ENCODE measurements at places on chromosomes 11 and 22.

GRCh38 chr11:95182397-95182796, 48.6 kb downstream of the SESN3 start:
- no peak for DNase-seq

- peak; percentile 3 for DNase-seq
These were observed 71.4 kb downstream of the CHST1 start for GRCh38 chr11:45593992-45594391.

GRCh38 chr22:21594865-21595452, 27.4 kb downstream of the UBE2L3 start:
- no peak for DNase-seq

- no peak for DNase-seq
These were observed 93.1 kb upstream of the HORMAD2 start for GRCh38 chr22:29987137-29987536.

DNA sequence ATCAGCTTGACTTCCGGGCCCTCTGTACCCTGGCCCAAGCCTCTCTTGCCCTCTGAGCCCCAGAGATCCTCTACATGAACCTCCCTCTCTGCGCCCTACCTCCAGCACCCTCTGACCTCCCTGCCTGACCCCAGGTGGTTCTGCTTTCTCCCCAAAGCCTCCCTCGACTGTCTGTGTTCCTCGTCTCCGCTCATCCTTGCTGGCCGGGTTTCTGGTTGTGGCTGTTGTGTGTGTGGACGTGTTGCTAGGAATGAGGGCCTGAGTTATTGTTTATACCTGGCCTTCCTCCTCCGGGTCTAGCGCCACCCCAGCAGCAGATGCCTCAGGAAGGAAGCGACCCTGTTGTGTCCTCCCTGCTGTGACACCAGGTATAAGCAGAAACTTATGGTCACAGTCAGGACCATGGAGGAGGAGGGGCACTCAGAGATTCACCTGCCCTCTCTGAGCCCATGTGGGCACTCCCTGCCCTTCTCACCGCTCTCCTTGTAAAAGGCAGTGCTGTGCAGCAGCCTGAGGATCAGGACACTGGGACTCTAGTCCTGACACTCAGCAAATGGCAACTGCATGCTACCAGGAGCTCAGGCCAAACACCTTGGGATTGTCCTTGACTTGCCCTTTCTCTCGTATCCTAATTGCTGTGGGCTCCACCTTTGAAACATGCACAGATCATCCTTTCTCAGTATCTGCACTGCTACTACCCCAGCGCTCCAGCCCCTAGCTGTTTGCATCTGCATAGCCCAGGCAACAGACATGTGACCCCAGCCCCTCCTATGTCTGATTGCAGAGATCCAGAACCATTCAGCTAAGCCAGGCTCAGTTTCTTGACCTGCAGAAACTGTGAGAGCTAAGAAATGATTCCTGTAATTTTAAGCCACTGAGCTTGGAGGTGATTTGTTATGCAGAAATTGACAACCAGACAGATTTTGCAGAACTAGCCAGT, 140.1 kb downstream of the ST3GAL4 start:
- no peak for DNase-seq

DNA sequence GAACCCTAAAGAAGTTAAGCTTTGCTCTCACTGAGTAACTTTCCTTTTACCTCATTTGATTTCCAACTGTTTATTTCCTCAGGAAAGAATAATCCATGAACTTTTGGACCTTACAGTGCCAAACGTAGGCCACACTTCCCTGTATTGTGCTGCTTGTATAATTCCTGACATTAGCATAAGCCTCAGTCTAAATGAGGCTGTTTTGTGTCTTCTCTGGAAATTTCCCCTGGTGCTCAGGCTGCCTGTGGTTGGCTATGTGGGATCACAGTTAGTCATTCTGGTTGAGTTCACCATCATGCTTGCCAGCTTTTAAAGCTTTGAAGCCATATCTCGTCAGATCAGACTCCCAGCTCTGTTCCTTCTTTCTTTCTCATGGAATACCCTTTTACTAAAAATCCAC, 107.0 kb downstream of the FAM76B start:
- peak; percentile 60 for DNase-seq

DNA sequence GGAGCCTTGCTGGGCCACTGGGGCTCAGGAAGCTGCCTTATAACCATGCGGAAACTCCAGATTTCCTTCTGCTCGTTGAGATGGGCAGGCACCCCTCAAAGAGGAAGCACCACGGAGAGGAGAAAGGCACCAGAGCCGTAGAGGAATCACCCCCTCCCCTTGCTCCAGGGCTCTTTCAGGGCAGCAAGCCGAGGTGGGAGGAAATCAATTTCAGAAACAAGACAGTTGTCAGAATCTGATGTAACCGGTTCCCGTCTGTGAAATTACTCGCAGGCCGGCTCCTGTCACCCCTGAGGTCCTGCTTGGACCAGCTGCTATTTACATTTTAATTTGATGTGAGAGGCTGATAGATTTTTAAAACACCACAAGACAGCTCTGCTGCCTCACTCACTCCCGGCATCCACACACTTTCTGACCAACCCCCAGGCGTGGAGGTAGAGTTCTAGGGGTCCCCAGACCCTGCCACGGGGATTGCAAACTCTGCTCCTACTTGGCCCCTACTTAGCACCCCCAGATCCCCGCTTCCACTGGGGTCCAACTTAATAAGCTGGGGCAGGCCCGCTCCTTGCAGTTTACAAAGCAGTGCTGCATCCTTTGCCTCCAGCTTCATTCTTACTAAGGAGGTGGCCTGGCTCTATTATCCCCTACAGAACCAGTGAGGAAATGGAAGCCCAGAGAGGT, 162.5 kb downstream of the CEP164 start:
- no peak for DNase-seq

GRCh38 chr22:47797342-47797945, 1035.0 kb downstream of the TBC1D22A start:
- DNase-seq, result no peak

- no peak for DNase-seq
These were observed 1429.3 kb downstream of the BRD1 start for GRCh38 chr22:48398181-48398905.

GRCh38 chr11:64742889-64743590, 902 bp downstream of the RASGRP2 start:
- DNase-seq, result no peak

- DNase-seq, result peak; percentile 19
These were observed 10.2 kb upstream of the POU2F3 start for GRCh38 chr11:120229451-120230424.

- no peak for DNase-seq
These were observed 30.1 kb downstream of the KIAA0930 start for GRCh38 chr22:45210577-45210976.

DNA sequence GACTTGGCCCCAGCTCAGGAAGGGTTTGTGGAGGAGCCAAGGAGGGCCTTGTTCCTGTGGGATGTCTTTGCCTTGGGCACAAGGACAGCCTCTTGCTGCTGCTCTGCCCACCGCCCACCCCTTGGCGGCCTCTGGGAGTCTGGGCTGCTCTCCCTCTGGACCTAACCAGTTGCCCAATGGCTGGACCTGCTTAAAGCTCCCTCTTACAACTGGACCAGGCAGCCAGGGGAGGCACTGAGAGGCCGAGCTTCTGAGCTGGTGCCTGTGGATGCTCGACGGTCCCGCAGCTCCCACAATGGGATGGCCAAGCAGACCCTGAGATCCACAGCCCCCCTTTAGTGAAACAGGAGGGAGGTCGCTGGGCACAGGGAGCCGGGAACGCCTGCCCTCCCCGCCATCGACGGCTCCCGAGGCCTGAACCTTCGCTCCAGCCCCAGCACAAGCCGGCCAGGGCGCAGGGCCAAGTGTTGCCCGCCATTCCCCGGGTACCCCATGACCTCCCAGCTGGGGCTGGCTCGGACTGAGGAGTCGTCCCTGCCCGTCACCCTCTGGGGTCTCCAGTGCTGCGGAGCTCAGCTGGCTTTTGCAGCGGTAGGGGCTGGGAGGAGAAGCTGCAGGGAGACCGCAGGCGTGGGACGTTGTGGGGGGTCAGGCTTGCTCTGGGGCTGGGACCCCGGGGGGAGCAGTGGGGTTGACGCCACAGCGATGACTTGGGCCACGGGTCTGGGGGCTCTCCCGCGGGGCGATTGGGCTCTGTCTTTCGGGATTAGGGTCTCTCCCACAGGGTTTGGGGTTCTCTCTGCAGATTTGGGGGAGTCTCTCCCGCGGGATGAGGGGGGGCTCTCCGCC, 584 bp upstream of the GAL start:
- DNase-seq, result no peak

DNA sequence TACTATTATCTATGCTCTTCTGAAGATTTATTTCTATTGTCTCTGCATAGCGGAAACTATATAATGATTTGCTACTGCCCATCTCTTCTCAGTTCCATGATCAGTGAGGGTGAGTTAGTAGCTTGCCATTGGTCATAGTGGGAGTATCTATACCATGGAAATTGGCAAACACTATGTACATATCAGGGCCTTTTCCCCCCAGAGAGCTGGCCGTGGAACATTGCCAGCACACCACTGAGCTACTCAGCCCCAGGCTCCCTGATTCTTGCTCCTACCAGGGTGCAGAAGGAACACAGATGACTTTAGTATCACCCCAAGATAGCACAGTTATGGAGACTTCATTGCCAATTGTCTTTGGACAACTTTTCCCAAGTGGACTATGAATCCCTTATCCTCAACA, 33.2 kb downstream of the IRAG1 start:
- no peak for DNase-seq

DNA sequence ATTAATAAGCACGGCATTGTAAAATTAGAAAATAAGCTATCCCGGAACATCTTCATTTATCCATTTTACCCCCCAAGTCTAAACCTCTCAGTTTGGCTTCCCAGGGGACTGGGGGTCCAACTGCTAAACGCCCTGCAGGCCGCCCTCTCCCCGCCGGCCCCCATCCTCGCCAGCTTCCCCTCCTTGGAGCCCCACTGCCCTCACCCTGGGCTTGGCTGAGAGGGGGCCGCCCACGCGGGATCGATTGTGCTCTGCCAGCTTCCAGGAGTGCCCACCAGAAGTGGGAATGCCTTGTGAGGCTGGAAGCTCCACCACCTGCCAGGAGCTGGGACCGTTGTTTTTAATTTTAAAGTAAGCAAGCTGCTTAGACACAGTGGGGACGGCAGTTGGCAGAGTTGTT, 353.5 kb downstream of the TBC1D22A start:
- DNase-seq, result no peak

- no peak for DNase-seq
These were observed 216.2 kb downstream of the DSCAML1 start for GRCh38 chr11:117580866-117581265.

DNA sequence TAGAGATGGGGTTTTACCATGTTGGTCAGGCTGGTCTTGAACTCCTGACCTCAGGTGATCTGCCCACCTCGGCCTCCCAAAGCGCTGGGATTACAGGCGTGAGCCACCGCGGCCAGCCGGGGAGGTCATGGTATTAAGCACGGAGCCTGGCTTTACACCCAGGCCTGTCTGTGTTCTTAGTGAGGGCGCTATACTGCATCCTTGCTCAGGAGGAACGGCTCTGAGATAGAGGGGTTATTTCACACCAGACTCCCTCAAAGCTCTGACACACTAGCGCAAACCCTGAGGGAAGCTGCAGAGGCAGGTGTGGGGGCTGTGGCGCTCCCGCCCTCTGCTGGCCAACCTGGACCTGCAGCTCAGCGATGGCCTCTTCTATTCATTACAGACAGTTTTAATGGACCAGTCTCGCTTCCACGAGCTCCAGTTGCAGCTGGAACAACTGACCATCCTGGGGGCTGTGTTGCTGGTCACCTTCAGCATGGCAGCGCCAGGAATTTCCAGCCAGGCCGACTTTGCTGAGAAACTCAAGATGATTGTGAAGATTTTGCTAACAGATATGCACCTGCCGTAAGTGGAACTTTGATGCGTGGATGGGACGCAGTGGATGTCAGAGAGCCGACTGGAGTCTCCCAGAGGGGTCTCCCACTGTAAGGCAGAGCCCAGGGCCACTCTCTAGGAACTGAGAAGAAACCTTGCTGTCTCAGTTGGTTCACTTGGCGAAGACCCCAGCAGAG, 26.2 kb downstream of the TCP11L1 start:
- DNase-seq, result peak; percentile 65

GRCh38 chr11:61793083-61793828, 545 bp downstream of the FEN1 start:
- no peak for DNase-seq

DNA sequence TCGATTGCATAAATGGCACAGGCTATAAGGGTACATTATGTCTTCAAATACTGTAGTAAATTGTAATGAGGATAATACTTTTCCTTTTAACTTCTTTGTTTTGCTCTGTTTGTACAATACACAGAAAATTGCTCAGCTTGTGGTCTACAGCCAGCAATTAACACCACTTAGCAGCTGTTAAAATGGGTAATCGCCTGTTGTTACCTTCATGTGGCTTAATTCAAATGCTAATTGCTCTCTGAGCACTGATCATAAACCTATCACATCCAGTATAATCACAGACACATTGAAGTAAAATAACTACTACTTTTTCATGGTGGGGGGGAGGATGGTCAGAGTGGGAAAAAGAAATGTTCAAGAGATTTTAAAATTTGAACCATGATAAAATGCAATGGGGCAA, 1164.1 kb upstream of the CNTN5 start:
- no peak for DNase-seq

GRCh38 chr11:118530683-118531596, at the start of gene TMEM25:
TSS of gene TMEM25 (plus strand) at chr11:118531192. CDS start at chr11:118531802, 610 bp downstream.
- DNase-seq, result peak; percentile 61

GRCh38 chr11:68041617-68042218, 2.9 kb downstream of the TCIRG1 start:
- DNase-seq, result no peak

DNA sequence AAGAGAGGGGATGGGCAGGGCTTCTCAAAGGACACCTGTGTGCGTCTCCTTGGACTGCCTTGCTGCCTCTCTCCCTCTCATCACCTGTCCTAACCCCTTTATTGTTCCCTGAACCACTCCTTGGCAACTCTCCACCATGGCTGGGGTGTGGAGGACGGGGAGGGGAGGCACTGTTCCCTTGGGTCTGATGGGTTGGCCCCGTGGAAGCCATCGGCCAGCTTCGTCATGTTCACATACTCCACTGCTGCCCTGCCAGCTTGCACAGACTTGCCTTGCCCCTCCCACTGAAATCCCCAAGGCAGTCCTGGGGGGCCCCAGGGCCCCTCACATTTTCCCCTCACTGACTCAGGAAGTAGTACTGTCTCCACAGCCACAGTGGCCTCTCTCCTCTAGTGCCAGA, 36.1 kb upstream of the LRRC32 start:
- no peak for DNase-seq

DNA sequence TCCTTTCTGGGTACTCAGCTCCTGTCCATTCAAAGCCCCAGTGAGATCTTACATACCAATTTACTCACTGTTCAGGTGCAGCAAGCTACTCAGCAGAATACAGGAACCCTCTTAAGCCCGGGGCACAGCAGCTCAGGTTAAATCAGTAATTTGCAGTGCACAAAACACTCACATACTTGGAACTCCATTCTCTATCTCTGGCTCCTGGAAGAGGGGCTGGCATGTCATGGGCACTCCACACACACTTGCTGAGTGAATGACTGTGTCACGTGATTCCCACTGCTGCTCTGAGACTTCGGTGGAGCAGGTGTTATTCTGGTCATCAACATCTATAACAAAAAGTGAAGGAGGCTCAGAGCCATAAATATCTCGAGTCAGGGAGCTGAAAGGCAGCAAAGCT, 157.3 kb upstream of the BDNF start:
- DNase-seq, result no peak

DNA sequence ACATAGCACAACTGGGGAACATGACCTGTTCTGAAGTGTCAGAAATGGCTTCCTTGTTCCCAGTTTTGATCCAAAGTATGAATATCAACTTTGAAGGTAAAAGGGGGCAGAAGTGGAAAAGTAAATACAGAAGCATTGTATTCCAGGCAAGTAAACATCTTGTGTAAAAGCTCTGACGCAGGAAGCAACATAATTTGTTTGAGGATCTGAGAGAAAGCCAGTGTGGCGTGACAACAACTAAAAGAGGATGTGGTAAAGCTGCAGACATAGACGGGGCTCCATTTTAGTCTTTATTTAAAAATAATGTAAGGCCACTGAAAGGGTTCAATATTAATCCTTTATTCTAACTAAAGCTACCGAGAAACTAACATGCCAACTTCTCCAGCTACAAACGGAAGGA, 310.2 kb downstream of the DLG2 start:
- no peak for DNase-seq
